ENCODE measurements at places on chromosomes 2 and 18. TPM values are rescaled to one million over a fixed set of nuclear protein-coding genes. Genes with fewer than 3 reads are reported as not detected.

- DNase-seq, result no peak
These were observed 158.9 kb downstream of the DPP4 start for GRCh38 chr2:161915121-161915520.

DNA sequence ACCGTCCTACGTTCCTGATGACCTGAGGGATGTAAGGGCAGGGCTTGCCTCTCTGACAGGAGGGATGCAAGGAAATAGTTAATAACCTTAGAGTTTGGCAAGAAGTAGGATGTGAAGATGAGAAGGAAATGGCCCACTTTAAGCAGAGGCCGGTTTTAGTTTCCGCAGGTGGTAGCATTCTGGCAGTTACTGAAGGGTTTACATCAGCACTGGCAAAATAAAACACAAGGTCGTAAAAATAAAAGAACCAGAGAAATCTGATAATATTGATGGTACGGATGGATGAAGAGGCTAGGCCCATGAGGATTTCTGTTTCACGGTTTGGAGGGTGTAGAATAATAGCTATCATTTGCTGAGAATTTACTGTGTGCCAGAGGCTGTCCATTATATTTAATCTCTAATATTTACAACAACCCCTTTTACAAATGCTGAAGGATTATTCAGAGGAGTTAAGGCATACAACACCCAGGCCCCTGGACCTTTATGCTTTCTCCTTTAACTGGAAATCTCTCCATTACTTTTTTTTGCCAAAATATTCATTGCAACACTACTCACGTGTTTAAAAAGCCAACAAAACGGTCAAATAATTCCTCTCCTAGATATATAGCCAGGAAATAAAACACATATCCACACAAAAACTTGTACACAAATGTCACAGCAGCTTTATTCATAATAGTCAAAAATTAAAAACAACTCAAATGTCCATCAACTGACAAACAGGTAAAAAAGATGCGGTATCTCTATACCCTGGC, 28.5 kb downstream of the DAPL1 start:
- DNase-seq, result no peak

- no peak for DNase-seq
These were observed 395.8 kb downstream of the LNPK start for GRCh38 chr2:175606010-175606841.

DNA sequence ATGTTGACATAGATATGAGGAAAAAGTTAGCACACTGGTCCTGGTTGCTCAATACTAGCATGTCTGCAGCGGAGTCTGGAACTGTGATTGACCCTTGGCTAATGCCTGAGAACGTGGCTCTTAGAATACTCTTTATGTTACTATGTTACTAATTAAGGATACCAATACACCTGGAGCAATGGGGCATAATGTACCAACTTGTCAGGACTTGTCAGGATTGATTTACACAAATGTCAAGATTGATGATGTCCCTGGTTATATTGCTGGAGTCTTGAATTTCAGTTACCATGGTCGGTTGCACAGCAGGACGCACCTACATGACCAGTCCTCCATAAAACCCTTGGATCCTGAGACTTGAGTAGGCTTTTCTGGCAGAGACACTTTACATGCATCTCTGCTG, 810.9 kb downstream of the CPS1 start:
- no peak for DNase-seq

GRCh38 chr2:15242936-15243461, 318.1 kb downstream of the NBAS start:
- no peak for DNase-seq

DNA sequence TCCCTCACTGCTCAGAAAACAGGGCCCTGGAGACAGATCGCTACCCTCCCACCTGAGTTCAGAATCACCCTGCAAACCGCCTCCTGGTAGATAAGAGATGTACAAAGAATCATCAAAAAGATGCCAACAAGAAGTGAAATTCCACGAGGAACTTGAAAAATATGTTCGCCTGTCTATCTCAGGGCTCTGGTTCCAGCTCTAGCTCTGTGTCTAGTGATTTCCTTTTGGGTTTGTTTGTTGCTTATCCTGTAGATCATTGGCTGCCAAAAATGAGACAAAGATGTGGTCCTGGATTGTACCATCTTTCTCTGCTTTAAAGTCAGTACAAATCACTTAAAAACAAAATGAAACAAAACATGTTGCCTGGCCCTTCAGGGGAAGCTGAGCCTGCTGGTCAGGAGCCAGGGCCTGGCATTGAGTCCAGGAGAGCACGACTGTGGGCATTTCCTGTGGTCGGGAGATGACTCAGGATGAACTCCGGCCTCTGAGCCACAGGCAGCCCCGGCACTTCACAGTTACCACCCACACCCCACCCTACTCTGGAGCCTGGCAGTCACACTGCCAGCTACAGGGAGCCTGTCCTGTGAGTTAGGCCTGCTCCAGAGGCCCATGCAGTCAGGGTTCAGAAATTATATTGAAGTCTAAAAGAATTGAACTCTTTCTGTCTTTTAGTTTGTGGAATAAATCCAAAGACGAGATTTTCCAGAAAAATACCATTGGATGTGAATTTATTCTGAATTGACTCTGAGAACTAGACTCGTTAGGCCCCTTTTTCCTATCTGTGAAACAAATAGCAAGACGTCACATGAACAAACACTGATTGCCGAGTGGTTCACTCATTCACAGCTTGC, 8.0 kb upstream of the ITGB6 start:
- DNase-seq, result no peak

- DNase-seq, result no peak
These were observed 291.0 kb upstream of the ACVR2A start for GRCh38 chr2:147553775-147554271.

DNA sequence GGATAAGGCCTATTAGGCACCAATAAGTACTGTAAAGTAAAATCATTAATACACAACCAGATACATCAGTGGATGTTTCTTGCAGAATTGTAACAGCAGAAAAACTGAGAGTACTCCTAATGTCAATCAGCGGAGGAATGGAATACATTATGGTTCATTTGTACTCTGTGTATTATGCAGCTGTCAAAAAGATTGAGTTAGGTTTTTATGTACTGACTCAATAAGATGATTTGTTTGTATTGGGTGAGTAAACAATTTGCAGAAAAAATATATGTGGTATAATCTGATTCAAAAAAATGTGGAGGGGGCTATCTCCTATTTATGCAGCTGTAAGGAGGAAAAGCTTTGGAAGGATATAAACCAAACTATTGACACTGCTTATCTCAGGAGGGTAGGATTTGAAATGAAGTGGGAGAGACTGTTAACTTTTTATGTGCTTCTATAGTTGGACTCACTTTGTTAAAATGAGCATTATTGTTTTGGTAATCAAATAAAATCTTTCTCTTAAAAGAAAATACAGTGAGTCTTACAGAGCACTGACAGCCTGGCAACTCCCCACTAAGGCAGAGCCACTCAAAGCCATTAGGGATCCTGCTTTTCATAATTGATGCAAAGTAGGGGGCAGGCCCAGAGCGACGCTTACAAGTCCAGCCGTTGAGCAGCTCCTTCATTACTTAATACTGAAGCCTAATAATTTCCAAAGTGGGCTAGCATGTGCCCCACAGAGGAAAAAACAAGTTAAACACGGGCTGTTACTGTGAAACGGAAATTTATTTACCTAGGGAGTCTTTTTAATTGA, 168.8 kb downstream of the PHLPP1 start:
- no peak for DNase-seq

The PRLH gene
- not detected for total RNA-seq

The SIX3 gene
- total RNA-seq, result not detected

DNA sequence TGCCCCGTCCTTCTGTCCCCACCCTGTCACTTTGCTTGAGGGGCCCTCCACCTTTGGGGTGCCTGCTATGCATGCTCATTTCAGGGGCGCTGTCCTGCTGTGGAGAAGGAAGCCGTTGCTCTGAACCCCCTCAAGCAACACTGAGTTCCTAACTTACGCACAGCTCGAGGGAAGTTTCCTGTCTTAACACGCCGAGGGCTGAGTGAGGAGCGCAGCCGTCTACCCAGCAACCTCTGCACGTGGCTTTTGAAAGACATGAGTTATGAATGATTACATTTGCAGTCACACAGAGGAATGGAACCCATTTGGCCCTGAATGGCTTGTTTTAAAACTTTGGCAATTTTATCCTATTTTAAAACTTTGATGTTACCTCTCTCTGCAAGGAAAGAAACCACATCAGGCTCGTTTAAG, 14.0 kb downstream of the RAMP1 start:
- no peak for DNase-seq

DNA sequence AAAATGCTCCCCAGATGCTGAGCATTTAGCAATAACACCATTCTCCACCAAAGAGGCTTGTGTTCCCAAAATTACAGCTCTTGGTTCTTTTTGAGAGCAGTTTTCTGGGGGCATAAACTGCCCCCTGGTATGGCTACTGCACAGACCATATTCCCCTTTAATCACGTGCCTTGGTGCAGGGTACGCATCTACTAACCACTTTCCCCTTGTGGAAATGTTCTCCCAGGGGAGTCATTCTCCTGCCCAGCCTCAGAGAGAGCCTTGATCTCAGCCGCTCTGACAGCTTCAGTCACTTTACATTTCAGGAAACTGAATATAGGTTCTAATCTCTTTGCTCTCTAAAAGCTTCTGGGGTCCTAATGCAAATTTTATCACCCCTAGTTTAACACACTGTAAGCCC, 44.7 kb upstream of the EML6 start:
- no peak for DNase-seq

- no peak for DNase-seq
These were observed 479.7 kb upstream of the RAB6C start for GRCh38 chr2:129499747-129500146.

GRCh38 chr2:145815933-145816332, 1296.0 kb upstream of the ZEB2 start:
- no peak for DNase-seq

The UGT1A5 gene
- not detected for total RNA-seq

DNA sequence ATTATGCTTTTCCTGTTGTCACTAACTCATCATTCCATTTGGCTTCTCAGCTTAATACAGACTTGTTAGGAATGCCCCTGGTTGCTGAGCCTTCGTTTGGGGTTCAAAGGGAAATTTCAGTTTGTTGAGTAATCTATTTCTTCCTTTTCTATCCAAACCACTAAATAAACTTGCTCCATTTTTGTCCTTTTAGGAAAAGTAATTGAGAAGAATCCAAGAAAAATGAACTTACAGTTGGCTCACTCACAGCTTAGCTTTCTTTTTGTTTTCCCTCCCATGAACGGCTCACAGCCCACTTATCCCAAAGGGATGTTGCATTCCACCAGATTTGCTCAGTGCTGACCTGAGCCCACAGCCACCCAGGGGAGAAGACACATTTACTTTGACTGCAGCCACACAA, 73.9 kb downstream of the SOX11 start:
- no peak for DNase-seq

The LCT gene
- 0.05 TPM for total RNA-seq

DNA sequence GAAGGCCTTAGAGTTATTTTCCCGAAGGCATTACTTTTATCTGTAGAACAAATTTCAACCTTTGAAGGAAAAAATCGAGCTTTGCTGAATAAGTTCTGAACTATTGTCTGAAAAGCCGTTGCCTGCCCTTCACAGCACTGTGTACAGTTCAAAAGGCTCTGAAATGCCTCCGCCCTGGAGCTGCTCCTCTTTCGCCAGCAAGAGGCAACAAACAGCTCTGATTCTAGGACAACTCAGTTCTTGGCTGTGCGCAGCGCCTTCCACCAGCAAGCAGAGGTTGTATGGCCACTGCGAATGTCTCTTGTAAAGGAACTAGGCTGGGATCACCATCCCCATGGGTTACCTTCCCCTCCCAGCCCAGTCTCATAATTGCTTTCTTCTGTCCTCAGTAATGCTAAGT, 308.5 kb downstream of the GBX2 start:
- no peak for DNase-seq

The DYSF gene
- total RNA-seq, result 0.56 TPM

The GPR39 gene
- not detected for total RNA-seq

DNA sequence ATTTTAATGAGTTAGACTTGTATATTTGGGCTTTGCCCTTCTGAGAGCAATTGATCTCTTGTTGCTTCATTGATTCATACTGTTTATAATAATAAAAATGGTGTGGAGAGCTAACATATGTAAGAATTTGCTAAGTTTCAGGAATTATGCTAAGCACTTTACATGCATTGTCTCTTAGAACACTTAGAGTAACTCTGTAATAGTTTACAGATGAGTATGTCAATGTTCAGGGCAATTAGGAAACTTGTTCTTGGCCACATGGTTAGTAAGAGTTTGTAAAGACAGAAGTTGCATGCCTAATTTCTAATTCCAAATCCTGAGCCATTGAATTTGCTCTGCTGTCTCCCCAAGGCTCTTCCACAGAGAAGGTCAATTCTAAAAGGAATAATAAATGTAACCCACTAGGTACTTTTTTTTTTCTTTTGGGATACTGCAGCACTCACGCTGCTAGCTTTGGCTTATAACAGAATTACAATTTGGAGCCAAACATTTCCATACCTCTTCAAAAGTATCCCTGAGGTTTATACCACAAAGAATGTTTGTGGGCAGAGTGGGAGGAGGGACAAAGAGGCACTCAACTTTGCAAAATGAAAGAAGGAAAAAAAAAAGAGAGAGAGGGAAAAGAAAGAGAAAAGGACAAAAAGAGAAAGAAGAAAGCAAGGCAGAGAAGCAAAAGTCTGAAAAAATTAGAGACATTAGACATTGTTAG, 232.4 kb downstream of the CALCRL start:
- DNase-seq, result no peak
